ENCODE measurements at places on chromosomes 2 and 18.

- no peak for DNase-seq
Measured at GRCh38 chr18:68557183-68557582, 157.7 kb downstream of the TMX3 start.

- no peak for DNase-seq
Measured at GRCh38 chr2:14475994-14476393, 156.5 kb upstream of the LRATD1 start.

DNA sequence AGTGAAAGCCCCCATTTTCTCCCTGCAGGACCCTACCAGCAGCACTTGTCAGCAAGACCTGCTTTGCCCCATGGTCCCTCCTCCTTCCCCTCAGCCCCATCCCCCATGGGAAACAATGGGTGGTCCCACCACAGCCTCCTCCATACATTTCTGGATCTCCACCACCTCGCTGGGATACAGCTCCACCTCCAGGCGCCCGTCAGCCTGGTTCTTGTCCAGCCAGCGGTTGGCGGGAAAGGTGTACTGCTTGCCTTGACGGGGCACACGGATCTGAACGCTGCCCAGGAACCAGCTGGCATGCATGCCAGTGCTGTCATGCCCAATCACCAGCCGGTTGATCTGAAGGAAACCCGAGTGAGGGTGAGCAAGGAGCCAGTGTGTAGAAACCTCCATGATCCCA, 90.9 kb downstream of the LOXHD1 start:
- no peak for DNase-seq

- DNase-seq, result no peak
Measured at GRCh38 chr2:175393851-175394250, 212.3 kb upstream of the ATP5MC3 start.

GRCh38 chr2:158512323-158512722, 55.6 kb downstream of the PKP4 start:
- no peak for DNase-seq

GRCh38 chr2:135818937-135819610, 17.9 kb downstream of the LCT start:
- no peak for DNase-seq

- no peak for DNase-seq
Measured at GRCh38 chr2:218961651-218962570, 2.4 kb downstream of the CDK5R2 start.

GRCh38 chr2:196846295-196846694, 37.1 kb upstream of the C2orf66 start:
- DNase-seq, result no peak

DNA sequence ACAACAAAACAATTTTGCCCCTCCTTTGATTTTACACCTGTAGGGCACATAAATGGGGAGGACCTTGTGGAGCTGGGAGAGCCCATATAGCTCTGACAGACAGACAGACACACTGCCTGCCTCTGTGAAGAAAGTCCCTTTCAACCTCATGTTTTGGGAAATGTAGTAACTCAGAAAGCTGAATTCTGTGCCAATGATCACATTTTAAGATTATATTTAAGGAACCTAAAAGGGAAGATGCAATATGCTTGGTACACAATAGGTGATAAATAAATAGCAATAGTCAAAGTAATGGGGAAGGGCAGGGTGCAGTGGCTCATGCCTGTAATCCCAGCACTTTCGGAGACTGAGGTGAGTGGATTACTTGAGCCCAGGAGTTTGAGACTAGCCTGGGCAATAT, 446.4 kb upstream of the ID2 start:
- DNase-seq, result no peak

GRCh38 chr18:76602191-76602590, 107.1 kb upstream of the ZNF516 start:
- DNase-seq, result no peak

GRCh38 chr2:7115364-7115763, 198.2 kb downstream of the RNF144A start:
- no peak for DNase-seq

GRCh38 chr2:12120281-12121150, 374.1 kb downstream of the LPIN1 start:
- DNase-seq, result peak; percentile 34

- no peak for DNase-seq
Measured at GRCh38 chr2:73176205-73176880, 26.0 kb upstream of the NOTO start.

DNA sequence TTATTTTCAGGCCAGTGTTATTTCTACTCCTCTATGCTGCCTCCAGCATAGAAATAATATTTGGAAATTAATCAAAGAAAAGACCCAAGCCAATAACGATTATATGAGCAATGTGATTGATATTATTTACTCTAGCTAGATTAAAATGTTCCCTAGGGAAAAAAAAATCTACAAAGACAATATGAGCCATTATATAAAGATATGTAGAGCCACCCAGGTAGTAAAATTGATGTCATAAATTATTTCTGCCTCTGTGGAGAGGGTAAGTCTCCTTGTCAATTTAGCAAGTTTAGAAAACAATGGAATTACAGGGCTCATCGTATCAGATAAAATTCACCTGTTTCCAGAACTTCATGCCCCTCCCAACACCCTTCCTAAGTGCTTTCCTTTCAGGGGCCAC, 202.9 kb downstream of the RDH14 start:
- DNase-seq, result no peak

- DNase-seq, result no peak
Measured at GRCh38 chr2:125042727-125043126, 1017.6 kb downstream of the CNTNAP5 start.

- DNase-seq, result no peak
Measured at GRCh38 chr2:127163921-127164320, 56.2 kb downstream of the CYP27C1 start.

Measured in AG09309 (cell line).